ENCODE measurements at places on chromosomes 3 and 15.

- no peak for DNase-seq
Observed at GRCh38 chr15:28003302-28004037, 95.6 kb downstream of the OCA2 start.

DNA sequence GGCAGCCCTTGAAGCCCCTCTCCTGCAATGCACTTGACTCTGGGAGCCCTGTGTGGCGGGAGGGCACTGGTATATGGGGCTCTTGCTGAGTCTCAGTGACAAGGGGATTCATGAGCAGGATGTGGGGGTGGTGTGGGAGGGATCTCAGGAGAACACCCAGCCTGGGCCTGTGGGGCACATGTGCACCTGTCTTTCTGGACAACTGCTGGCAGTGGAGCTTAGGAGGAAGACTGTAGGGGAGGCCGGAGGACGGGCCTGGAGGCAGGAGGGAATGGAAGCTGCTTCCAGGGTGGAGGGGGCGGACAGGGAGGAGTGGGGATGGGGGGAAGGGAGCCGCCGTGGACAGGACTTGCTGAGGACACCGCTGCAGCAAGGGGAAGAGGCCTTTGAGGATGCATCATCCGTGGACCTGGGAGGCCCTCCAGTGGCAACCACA, 10.8 kb upstream of the SNRPA1 start:
- no peak for DNase-seq

DNA sequence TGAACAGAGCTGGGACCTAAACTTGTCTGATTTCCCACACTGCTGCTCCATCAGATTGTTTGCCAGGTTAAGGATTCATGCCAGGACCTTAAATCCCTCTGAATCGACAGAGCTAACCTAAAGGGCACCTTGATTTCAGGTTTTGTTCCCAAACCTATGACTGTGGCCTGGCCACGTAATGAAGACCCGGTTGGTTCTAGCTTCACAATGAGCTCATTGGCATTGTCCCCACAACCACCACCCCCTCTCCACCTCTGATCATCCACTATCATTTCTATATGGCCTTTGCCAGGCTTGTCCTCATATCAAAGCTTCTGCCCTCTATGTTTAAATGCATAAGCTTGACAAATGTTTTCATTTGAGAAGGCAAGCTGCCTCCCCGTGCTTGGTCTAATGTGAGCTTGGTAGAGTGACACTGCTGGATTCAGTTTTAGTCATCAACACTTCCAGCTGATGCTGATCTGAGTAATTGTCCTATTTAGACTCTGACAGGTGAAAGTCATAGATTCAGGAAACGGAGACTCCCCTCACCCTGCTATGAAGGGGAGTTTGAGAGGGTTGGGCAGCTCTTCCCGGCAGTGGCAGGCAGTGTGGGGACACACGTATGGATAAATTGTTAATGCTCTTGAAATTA, 407.1 kb upstream of the CFAP20DC start:
- no peak for DNase-seq

- DNase-seq, result no peak
Observed at GRCh38 chr15:35673093-35673684, 127.2 kb upstream of the DPH6 start.

GRCh38 chr15:77107531-77108355, 36.8 kb upstream of the TSPAN3 start:
- DNase-seq, result peak; percentile 59

DNA sequence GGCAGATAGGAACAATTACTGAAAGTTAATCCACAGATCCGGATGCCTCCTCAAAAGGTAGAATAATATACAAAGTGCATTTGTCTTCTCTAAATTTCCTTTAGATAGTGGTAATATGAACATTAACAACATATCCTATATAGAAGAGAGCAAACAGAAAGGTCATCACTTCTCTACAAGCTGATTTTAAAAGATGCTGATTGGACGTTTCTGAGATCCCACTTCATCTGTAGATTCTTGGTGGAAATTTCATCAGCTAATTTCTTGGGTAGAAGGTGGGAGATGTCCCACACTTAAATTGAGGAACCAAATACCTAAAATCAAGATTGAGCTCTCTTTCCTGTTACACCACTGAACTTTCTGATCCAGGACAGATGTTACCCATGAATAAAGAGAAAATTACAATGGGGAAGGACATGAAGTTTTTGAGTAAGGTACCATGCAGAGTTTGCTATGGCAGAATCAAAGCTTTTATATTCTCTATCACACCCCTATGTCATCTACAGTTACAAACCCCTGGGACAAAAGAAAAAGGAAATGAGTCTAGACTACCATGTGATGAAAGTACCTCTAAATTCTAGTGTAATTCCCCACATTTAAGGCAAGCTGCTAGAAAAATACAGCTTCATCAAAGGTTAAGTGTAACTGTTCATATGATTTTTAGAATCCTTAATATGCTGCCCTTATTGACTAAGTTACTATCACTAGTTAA, 189.2 kb upstream of the SETMAR start:
- DNase-seq, result no peak

GRCh38 chr3:59189526-59189925, 139.7 kb upstream of the CFAP20DC start:
- peak; percentile 4 for DNase-seq

DNA sequence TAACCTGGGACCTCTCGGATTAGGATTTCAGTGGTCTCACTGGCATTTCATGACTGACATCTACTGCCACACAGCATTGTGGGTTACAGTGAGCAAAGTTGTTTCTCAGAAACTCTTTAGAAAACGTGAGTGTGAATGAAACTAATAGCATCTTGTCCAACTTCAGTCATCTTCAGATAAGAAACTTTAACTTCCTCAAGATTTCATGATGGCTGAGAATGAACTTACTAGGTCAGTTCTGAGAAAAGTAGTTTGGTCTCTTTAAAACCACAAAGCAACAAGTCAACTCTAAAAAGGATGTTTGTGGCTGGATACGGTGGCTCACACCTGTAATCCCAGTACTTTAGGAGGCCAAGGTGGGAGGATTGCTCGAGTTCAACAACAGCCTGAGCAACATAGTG, 14.2 kb upstream of the HOMER2 start:
- no peak for DNase-seq

DNA sequence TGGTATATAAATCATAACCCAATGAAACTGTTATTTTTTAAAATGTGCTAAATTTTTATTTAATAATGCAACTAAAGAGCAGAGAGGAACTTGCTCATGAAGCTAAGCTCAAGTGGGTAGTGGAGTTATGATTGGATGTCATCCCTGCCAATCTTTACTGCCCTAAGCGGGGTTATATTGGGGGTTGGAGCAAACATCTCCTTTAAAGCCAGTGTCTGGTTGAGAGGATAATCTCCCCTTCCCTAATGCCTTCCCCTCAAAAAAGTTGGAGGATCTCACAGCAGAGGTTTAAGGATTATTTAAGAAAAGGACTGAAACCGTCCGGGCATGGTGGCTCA, 32.1 kb upstream of the CLASP2 start:
- DNase-seq, result peak; percentile 7

- DNase-seq, result no peak
Observed at GRCh38 chr3:191727338-191727737, 266.4 kb downstream of the PYDC2 start.

GRCh38 chr3:53114011-53114400, 16.2 kb downstream of the RFT1 start:
- peak; percentile 71 for DNase-seq

DNA sequence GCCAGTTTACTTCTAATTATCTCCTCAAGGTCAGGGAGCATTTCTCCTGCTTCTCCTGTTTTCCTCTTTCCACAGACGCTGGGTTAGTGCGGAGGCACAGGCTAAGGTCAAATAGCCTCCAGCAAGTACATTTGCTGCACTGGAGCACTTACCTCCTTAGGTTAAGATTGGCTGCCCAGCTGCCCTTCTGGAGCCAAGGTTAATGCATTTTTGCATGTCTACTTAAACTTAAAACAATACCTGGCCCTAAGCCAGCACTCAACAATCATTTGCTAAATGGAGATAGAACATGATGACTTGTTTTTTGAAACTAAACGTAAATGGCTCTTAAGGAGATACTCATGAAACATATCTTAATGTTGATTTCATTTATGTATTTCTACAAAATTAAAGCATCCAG, 83.5 kb downstream of the SSR3 start:
- no peak for DNase-seq

- DNase-seq, result peak; percentile 24
Observed at GRCh38 chr3:50515565-50516439, 12.4 kb upstream of the CACNA2D2 start.

DNA sequence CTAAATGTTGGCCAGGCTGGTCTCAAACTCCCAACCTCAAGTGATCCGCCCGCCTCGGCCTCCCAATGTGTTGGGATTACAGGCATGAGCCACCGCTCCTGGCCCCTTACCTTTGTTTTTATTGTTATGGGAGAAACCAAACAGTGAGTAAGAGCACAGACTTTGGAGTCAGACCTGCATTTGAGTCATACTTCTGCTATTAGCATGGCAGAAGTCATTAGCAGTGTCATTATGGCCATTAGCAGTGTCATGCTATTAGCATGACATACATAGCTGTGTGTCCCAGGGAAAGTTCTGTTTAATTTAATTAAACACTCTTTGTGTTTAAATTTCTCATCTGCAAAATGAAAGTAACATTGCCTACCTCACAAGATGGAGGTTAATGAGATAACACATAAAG, 54.8 kb downstream of the SQOR start:
- no peak for DNase-seq

DNA sequence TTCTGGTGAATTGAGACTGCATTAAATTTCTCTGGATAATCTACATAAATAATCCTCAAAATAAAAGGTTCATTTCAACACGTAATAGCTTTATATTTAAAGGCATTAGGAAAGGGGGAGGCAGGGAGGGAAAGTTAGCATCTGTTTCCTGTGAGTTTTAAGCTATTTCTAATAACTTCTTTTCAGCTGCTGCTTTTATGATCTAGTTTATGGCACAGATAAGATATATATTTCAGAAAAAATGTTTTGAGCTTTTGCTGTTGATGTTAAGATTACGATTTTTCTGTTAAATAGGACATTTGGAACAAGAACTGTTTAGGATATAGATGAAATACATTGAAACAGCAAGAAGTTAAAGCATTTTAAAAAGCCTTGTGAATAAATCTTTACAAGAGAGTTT, 30.0 kb downstream of the UBE2E1 start:
- no peak for DNase-seq

- DNase-seq, result peak; percentile 51
Observed at GRCh38 chr3:29332195-29332637, 51.3 kb downstream of the RBMS3 start.

DNA sequence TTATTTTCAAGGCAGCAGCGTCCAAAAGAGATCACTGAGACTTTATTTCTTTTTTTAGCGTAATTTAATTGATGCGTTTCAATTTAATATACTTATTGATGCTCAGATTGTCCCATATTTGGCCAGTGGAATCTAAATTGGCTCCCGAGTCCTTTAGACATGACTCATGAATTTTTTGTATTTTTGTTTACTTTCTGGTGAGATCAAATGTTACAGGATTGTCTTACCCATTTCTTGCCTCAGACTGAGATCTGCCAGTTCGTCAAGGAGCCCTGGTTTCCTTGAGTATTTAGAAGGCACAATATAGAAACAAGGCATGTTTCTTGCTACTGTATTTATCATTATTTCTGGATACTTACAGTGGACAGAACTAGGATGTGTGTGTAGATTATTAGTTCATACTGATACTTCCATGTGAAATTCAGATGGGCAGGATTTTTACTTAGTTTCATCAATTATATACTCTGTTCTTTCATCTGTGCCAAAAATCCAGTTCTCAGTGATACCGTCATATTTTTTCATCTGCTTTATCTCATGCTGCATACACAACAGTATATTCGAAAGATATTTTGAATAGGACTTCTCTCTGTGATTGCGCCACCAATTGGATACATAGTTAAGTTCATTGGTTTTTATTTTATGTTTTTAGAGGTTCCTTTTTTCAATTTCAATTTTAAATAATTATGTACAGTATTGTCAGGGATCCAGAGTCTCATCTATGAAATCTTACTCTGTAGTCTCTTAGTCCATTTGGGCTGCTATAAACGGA, 436.9 kb upstream of the C2CD4B start:
- peak; percentile 33 for DNase-seq

DNA sequence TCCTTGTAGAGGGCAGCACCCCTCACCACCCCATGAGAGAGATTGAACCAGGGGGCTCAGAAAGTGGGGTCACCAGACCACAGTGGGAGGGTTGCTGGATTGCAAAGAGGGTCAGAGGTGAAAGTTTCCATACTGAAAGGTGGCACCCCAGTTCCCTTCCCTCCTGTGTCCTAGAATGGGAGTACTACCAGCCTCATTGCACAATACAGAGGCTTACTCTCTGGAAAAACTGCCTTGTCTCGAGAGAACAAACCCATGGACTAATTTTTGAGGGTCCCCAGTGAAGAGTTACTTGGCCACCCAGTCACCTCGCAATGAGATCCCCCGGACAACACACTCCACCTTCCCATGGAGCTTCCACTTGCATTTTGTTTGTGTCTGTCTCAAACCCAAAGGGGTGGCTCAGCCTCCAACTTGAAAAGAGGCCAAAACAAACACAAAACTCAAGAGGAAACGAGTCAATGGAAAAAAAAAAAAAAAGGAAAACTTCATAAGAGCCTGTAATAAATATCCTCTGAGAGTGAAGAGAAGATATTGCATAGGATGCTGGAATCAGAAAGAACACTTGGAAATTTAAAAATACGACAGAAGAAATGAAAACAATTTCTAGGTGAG, 18.6 kb downstream of the MESP2 start:
- DNase-seq, result peak; percentile 58

GRCh38 chr3:60153221-60153999, 1097.8 kb downstream of the FHIT start:
- DNase-seq, result no peak

DNA sequence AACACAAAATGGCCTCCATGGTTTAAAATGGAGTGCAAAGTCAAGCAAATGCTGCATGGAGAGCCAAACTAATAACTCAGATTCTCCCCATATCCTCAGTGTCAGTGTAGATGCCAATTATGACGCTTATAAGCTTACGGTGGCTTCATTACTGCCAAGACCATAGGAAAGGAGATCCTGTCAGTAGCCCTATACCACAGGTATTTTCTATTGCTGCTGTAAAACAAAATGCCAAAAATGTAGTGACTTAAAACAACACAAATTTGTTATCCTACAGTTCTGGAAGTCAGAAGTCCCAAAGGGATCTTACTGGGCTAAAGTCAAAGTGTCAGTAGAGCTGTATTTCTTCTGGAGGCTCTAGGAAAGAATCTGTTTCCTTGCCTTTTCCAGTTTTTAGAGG, 149.8 kb upstream of the GBE1 start:
- peak; percentile 1 for DNase-seq

GRCh38 chr3:115380883-115381572, 233.9 kb upstream of the ZBTB20 start:
- no peak for DNase-seq

GRCh38 chr15:20280933-20281463, 260.6 kb downstream of the GOLGA6L6 start:
- no peak for DNase-seq

GRCh38 chr15:65829130-65829764, 37.2 kb upstream of the DENND4A start:
- peak; percentile 8 for DNase-seq
